ENCODE measurements at places on chromosomes 5 and 9.

DNA sequence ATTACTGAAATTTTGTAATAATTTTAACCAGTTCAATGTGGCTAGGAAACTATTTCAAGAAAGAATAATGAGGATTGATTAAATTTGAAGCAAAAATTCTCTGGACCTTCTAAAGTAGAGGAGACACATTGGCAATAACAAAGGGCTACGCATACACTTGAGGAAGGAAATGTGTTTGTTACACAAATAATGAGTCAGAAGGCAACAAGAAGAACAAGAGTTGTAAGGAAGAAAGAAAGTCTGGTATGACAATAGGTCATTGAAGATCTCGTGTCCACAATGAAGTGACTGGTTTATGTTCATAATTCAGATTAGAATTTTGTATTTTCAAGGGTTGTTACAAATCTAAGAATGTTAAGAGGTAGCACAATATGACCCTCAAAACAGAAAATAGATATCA is 25.8 kb downstream of the ST8SIA4 start:
- no peak overlapping the region for H3K4me3 ChIP-seq
- DNase-seq, result no peak
- no peaks in the 10 kb centered on the region for H3K4me1 ChIP-seq
- no peak overlapping the region for H3K27ac ChIP-seq
- no peaks in the 10 kb centered on the region for H3K27me3 ChIP-seq

GRCh38 chr9:101601904-101602765 is 7.4 kb upstream of the PPP3R2 start:
- no peak for DNase-seq
- H3K36me3 ChIP-seq, result no peaks in the 10 kb centered on the region
- H3K27ac ChIP-seq, result no peak overlapping the region
- H3K4me3 ChIP-seq, result no peak overlapping the region
- no peaks in the 10 kb centered on the region for H3K27me3 ChIP-seq

DNA sequence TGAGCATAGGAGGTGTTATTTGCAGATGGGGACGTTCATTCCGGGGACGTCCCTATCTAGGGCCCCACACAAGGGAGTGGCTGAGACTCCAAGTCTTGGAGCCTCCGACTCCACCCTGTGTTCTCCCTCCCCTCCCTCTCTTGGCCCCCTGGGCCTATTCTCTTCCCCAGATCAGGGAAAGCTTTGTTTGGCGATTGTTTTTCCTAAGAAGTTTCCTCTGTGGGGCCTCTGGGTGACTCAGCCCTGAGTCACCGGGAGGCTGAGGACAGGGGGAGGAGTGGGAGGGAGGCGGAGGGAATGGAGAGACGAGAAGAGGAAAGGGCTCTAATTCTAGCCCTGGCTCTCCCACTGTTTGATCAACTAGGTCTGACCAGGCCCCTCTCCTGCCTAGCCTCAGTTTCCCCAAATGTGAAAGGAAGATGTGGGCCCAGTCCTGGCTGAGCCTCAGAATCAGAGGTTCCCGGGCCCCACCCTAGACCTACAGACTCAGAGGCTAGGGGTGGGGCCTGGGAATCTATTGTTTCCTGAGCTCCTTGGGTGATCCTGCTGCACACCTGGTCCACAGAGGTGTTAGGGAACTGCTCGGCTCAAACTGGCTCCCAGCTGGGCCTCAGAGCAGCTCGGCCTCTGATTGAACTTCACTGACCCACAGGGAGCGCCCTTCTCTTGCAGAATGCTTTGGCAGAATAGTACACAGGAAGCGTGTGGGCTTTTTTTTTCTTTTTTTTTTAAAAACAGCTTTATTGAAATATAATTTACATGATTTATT is 19.2 kb downstream of the GSN start:
- peak overlapping the region; percentile 89 for H3K27ac ChIP-seq
- H3K27me3 ChIP-seq, result no peaks in the 10 kb centered on the region
- no peak overlapping the region for H3K4me3 ChIP-seq
- no peaks in the 10 kb centered on the region for H3K36me3 ChIP-seq

DNA sequence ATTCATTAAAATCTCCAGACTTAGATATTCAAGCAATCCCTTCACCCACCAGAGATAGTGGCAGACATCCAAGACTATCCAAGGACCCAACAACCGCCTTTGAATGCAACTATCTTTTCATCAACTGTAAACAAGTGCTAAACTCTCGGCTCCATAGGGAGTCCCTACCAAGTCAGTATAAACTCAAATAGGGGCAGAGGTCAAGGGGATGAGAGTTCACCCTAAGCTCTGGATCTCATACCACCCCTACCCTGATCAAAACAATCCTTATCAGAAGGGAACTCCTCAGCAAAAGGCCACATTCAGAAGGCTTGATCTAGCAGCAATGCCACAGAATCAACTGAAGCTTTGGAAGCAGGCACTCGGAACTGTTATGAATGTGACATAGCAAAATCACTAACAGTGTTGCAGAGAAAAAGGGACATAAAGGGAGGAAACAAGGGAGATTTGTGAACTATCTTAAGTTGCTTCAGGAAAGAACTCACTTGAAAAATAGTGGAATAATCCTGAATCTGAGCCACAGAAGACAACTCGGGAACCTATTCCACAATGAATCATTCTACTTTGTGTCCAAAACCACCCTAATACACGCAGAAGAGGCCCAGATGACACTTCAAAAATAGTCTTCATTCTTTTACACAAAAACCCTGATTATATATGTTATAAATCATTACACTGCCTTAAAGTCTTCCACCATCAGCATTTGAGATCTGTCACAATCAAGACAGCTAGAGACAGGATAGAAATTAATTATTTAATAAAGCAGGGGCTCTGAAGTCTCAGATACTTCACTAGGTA is 49.8 kb downstream of the NR6A1 start:
- no peak for DNase-seq
- no peak overlapping the region for H3K4me3 ChIP-seq

- H3K36me3 ChIP-seq, result no peaks in the 10 kb centered on the region
- DNase-seq, result no peak
- no peak overlapping the region for H3K4me3 ChIP-seq
- H3K27me3 ChIP-seq, result no peaks in the 10 kb centered on the region
Observed at GRCh38 chr5:97004423-97005060, 68.7 kb downstream of the LNPEP start.

DNA sequence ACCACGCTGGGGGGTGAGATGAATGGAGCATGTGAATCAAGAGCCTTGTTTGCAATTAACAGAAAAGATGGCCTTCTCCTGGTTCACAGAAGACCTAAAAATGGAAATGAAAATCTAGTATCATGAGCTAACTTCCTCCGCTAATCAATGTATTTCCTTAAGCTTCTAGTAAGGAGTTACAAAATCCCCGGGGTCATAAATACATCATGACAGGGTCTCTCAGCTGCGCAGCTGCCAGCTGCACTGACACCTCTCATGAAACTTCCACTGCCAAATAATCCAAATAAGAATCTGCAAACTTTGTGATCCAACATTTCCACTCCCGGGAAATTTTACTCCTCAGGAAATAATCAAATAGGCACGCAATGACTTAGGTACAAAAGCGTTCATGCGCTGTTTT is 11.9 kb downstream of the MYO10 start:
- H3K4me1 ChIP-seq, result peaks cover 14% of the 10 kb centered on the region
- no peak overlapping the region for H3K4me3 ChIP-seq
- DNase-seq, result no peak
- no peaks in the 10 kb centered on the region for H3K36me3 ChIP-seq
- no peaks in the 10 kb centered on the region for H3K27me3 ChIP-seq

- H3K4me1 ChIP-seq, result no peaks in the 10 kb centered on the region
- no peak overlapping the region for H3K4me3 ChIP-seq
- no peaks in the 10 kb centered on the region for H3K27me3 ChIP-seq
- H3K27ac ChIP-seq, result no peak overlapping the region
Observed at GRCh38 chr5:59020611-59021285, 437.9 kb downstream of the RAB3C start.

GRCh38 chr9:38342096-38342495 is 50.4 kb upstream of the ALDH1B1 start:
- no peaks in the 10 kb centered on the region for H3K36me3 ChIP-seq
- H3K27ac ChIP-seq, result no peak overlapping the region
- H3K4me1 ChIP-seq, result peaks cover 19% of the 10 kb centered on the region
- no peaks in the 10 kb centered on the region for H3K27me3 ChIP-seq
- H3K4me3 ChIP-seq, result no peak overlapping the region

DNA sequence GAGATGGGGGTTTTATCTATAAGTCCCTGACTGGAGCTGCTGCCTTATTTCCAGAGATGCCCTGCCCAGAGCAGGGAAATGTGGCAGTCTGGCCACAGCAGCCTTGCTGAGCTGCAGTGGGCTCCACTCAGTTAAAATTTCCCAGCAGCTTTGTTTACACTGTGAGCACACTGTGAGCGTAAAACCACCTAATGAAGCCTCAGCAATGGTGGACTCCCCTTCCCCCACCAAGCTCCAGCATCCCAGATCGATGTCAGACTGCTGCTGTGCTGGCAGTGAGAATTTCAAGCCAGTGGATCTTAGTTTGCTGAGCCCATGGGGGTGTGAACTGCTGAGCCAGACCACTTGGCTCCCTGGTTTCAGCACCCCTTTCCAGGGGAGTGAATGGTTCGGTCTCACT is 208.7 kb upstream of the RAI14 start:
- H3K27me3 ChIP-seq, result no peaks in the 10 kb centered on the region
- no peak overlapping the region for H3K4me3 ChIP-seq
- H3K4me1 ChIP-seq, result no peaks in the 10 kb centered on the region
- no peaks in the 10 kb centered on the region for H3K36me3 ChIP-seq

DNA sequence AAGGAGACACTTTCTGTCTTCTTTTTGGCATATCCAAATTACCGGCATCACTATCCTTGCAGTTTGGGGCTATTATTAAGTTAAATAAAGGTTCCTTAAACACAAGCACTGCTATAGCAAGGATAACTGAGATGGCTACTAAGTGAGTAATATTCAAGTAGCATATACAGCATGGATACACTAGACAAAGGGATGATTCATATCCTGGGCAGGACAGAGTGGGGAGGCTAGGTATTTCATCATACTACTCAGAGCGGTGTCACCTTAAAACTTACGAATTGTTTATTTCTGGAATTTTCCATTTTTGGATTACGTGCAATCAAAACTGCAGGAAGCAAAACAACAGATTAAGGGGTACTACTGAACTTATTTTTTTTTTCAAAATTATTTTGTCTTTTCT is 54.1 kb downstream of the FER start:
- H3K36me3 ChIP-seq, result no peaks in the 10 kb centered on the region
- H3K27ac ChIP-seq, result no peak overlapping the region
- DNase-seq, result no peak
- H3K27me3 ChIP-seq, result no peaks in the 10 kb centered on the region

GRCh38 chr9:135960411-135961276 is 529 bp downstream of the UBAC1 start:
- no peak for DNase-seq
- no peaks in the 10 kb centered on the region for H3K36me3 ChIP-seq

GRCh38 chr9:129944506-129945116 is 98.4 kb downstream of the FNBP1 start:
- no peak overlapping the region for H3K4me3 ChIP-seq
- no peak for DNase-seq
- no peaks in the 10 kb centered on the region for H3K4me1 ChIP-seq

GRCh38 chr9:114803479-114804265 is 2.2 kb downstream of the TNFSF15 start:
- H3K4me3 ChIP-seq, result no peak overlapping the region
- H3K27ac ChIP-seq, result no peak overlapping the region
- peaks cover 21% of the 10 kb centered on the region for H3K4me1 ChIP-seq
- H3K27me3 ChIP-seq, result no peaks in the 10 kb centered on the region
- DNase-seq, result no peak

- no peaks in the 10 kb centered on the region for H3K36me3 ChIP-seq
- H3K4me1 ChIP-seq, result no peaks in the 10 kb centered on the region
- peaks cover 5% of the 10 kb centered on the region for H3K27me3 ChIP-seq
- H3K4me3 ChIP-seq, result no peak overlapping the region
- no peak for DNase-seq
Observed at GRCh38 chr5:73314395-73315257, 134.0 kb downstream of the FOXD1 start.

GRCh38 chr5:108917596-108917995 is 169.9 kb downstream of the FER start:
- H3K27me3 ChIP-seq, result no peaks in the 10 kb centered on the region
- H3K36me3 ChIP-seq, result no peaks in the 10 kb centered on the region
- H3K4me1 ChIP-seq, result no peaks in the 10 kb centered on the region
- no peak overlapping the region for H3K27ac ChIP-seq
- H3K4me3 ChIP-seq, result no peak overlapping the region

Data from pancreas (tissue), 10 donors.